ENCODE measurements at places on chromosomes 3 and 15.

DNA sequence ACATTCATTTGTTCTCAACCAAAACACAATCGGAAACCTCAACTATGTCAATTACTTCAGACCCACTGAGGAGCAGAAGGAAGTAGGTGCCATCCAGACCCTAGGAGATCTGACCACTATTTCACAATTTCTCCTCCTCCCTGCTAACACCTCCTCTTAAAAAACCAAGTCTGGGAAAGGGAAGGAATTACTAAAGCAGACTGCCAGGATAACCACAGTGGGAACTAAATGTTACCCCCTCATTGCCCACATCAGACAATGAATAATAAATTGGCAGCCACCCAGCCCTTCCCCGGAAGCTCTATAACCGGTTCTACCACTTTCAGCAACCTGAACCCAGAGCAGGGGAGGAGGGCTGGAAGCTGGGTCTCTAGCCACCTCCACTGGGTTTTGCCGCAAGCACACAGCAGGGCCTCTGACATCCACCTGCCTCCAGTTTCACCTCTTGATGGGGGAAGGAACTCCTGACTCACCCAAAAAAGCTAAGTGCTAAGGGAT, 17.6 kb downstream of the C15orf62 start:
- no peak for DNase-seq

GRCh38 chr3:58452176-58452575, 18.5 kb upstream of the PDHB start:
- DNase-seq = no peak

- DNase-seq = no peak
Observed at GRCh38 chr15:100769043-100769974, 110.3 kb upstream of the ALDH1A3 start.

DNA sequence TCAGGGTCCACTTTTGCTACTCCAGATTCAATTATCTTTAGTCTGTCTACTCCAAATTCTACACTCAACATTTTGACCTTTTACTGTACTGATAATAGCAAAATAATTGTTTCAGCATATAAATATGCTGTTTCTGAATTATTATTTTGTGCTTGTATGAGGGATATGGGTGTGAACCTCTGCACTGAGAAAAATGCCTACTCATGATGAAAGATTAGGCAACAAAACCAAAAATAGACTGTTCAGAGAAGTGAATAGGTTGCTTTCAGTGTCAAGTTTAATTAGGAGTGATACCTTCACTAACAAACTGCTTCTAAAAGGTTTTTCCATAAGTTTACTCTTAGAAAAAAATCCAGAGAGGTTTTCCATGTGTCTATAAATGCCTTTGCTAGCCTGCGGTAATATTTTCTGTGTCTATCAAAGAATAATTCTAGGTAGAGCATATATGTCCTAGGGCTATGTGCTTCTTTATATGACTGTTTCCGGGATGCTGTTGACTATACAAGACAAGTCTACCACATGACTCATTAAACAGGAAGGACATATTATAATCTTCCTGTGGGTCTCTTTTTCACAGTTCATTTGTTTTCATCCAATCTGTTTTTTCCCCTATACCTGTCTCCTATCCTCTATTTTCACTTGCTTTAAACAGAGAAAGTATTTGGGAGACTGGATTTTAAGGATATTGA, 218.5 kb upstream of the TTC14 start:
- no peak for DNase-seq

DNA sequence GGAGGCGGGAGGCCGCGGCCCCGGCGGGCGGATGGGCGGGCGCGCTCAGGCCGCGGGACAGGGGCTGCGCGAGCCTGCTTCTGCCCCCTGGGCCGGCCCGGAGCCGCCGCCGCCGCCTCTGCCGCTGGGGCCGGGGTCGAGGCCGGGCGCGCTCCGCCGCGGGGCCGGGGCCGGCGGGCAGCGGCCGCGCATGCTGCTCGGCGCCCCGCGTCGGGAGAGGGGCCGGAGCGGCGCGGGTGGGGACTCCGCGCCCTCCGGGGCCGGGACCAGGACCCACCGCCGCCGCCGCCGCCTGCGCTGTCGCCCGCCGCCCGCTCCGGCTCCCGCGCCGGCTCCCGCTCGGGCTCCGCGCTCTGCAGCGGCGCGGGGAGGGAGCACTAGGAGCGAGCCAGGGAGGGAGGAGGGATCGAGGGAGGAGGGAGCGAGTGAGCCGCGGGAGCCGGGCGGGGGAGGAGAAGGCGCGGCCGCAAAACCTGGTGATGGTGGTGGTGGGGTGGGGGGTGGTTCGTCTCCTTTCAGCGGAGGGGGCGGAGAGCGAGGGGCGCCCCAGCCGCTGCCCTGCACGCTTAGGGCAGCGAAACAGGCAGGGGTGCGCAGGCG, at the start of gene LINGO1:
Gene LINGO1 (minus strand): TSS at position 379 of the 600 bp plus-strand sequence. CDS start 597 bp downstream, outside the sequence.
- DNase-seq = no peak

DNA sequence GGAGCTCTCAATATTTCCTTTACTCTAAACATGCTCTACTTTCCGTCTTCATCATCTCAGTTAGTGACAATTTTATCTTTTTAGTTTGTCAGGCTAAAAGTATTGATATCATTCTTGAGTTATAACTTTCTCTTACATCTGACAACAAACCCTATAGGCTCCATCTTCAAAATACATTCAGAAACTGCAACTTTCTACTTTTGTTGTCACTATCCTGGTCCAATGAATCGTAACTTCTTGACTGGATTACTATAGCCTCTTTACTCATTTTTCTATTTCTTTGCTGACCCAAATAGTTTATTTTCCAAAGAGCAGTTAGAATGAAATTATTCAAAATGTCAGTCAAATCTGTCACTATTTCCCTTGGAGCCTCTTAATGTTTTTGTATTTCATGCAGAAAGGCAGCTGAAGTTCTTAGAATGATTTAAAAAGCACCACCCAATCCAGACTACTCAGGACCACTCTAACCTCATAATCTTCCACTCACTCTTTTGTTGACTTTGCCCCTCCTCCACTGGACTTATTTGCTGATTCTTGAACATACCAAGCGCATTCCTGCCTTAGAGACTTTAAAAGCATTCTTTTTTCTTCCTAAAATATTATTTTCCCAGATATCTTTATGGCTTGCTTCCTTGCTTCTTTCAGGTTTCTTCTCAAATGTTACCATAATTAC, 119.9 kb upstream of the CBLB start:
- no peak for DNase-seq

DNA sequence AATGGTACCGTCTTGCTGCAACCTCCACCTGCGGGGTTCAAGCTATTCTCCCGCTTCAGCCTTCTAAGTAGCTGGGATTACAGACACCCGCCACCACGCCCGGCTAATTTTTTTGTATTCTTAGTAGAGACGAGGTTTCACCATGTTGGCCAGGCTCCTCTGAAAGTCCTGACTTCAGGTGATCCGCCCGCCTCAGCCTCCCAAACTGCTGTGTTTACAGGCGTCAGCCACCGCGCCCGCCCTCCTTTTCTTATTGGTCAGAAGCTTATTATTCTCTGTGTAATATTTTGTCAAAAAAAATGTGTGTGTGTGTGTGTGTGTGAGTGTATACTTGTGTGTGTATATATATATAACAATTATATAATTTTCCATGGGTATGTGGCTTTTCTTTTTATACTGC, 425.6 kb downstream of the CADM2 start:
- DNase-seq = no peak

- no peak for DNase-seq
Observed at GRCh38 chr15:76286271-76286879, 24.9 kb downstream of the ETFA start.

GRCh38 chr15:94387442-94387841, 156.1 kb downstream of the MCTP2 start:
- no peak for DNase-seq

- DNase-seq = no peak
Observed at GRCh38 chr3:65539616-65540015, 499.1 kb downstream of the MAGI1 start.

GRCh38 chr15:39625856-39626255, 45.0 kb downstream of the THBS1 start:
- no peak for DNase-seq

DNA sequence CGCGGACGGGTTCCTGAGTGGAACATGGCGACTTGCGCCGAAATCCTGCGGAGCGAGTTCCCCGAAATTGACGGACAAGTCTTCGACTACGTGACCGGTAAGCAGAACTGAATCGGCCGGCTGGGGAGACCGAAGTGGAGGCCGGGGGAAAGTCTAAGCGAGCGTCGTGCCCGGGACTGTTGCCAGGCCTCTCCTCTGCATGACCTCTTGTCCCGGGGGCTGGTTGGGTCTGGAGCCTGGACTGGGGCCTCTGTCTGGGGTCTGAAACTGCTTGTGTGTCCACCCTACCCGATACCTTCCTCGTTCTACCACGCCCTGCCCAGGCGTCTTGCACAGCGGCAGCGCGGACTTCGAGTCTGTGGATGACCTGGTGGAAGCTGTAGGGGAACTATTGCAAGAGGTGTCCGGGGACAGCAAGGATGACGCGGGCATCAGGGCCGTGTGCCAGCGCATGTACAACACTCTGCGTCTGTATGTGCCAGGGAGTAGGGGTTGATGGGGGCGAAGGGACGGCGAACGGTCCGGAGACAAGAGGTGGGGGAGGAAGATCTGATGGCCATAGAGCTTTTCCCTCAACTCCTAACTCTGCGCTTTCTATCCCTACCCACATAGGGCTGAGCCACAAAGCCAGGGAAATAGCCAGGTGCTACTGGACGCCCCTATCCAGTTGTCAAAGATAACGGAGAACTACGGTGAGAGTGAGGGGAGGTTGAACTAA, at the start of gene ABCF3:
Gene ABCF3 (plus strand): TSS at position 16 of the 718 bp plus-strand sequence. CDS start 9 bp downstream, at position 25.
- DNase-seq = no peak

DNA sequence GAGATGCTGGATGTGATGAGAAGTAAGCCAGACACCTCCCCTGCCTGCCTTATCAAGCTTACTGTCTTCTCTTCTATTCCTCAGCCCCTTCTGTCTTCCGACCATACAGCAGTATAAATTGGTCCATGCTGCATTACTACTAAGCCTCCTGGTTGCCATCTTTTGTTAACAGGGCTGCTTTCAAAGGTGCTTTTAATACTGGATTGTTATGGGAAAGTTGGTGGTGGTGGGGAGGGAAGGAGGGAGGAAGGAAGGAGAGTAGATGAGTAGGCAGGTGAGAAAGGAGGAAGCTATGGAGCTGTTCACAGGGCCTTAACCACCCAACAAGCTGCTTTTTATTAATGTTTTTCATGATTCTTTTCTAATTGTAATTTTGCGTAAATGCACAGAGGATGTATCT, 114.9 kb downstream of the SLC25A26 start:
- DNase-seq = no peak

- DNase-seq = no peak
Observed at GRCh38 chr3:121436641-121437040, 109.1 kb downstream of the POLQ start.

GRCh38 chr3:129502641-129503408, 25.6 kb upstream of the RHO start:
- DNase-seq = no peak

GRCh38 chr15:79027532-79028410, 62.8 kb downstream of the RASGRF1 start:
- no peak for DNase-seq

DNA sequence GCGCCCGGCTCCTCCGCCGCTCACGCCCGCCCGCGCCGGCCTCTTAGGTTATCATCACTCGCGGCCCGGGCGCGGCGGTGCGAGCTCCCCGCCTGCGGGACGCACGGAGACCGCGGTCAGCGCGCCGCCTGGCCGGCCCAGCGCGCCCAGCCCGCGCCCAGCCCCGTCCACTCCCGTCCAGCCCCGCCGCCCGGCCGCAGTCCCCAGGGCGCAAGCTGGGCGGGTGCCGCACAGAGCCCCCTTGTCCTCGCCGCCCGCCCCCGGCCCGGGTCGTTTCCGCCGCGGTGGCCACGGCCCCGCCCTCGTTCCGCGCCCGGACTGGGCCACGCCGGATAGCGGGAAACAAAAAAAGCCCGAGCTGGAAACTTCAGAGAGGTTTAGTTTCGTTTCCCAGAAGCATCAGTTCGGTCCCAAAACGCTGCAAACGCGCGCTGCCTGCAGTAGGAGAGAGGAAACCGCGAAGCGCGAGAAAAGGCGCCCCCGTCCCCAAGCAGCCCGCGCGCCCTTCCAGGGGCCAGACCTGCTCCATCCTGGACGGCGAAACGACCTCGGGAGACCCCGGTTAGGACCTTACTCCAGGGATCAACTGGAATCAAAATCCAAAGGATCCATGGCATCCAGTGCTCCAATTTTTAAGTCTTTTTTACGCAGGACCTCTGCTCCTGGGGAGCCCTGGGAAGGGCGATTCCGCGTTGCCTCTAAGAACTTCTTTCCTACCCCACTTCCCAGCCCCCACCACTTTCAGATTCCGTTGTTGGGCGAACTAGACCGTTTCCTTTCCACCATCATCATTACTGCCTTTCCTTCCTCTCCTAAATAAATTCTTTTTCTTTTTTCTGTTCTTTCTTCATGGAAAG, at the start of gene ATP10A:
Gene ATP10A (minus strand): TSS at position 217 of the 857 bp plus-strand sequence. CDS start 231 bp downstream, outside the sequence.
- no peak for DNase-seq

DNA sequence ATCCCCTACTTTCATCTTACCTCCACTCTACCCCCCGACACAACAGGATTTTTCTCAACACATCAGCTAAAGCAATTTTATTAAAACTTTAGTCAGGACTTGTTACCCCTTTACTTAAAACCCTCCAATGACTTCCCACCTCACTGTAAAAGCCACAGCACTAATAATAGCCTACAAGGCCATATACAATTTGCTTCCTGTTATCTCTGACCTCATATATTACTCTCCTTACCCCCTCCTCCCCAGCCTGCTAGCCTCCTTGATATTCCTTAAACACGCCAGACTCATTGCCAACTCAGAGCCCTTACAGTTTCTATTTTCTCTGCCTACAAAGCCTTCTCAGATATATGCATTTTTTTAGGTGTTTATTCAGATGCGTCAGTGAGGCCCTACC, 54.4 kb downstream of the DCUN1D1 start:
- no peak for DNase-seq

DNA sequence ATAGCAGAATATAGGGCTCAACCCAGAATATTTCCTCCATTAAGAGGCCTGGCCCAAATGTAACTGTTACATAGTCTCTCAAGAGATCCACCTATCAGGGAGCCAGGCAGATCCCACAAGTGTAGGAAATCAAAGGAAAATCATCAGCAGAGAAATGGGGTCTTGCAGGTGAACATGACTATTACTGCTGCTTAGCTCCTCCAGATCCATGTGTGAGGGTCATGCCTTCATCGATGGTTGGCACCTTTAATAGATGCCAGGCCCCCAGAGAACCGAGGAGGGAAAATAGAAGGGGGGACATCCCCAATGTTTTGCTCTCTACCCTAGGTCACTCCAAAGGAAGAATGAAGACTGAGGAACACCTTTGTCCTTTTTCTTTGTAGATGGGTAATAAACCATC, 1029.9 kb upstream of the CADM2 start:
- no peak for DNase-seq

- DNase-seq = no peak
Observed at GRCh38 chr15:56628893-56629532, 104.3 kb downstream of the ZNF280D start.

DNA sequence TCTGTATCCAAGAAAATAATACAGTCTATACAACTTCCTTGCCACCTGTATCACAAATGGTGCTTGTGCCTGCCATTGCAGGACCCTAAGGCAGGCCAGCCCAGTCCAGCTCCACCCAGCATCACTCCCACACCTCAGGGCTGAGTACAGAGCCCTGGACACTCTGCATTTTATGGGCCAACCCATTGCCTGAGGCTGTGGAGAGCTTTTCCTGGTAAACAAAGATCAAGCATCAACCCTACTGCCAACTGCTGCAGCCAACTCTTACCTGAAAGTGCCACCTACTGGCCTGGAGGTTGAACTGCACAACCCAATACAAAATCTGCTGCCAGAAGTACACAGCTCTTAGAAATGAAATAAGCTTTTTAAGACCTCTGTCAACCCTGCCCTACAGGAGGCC, 1082.2 kb downstream of the NAALADL2 start:
- DNase-seq = no peak

- DNase-seq = no peak
Observed at GRCh38 chr3:107373896-107374295, 3.3 kb upstream of the CCDC54 start.

GRCh38 chr3:32780735-32781210, 37.0 kb upstream of the TRIM71 start:
- DNase-seq = no peak
